ENCODE measurements at places on chromosomes 7 and 10.

GRCh38 chr7:22654831-22655230 lies 72.2 kb upstream of the IL6 start:
- no peak for DNase-seq

DNA sequence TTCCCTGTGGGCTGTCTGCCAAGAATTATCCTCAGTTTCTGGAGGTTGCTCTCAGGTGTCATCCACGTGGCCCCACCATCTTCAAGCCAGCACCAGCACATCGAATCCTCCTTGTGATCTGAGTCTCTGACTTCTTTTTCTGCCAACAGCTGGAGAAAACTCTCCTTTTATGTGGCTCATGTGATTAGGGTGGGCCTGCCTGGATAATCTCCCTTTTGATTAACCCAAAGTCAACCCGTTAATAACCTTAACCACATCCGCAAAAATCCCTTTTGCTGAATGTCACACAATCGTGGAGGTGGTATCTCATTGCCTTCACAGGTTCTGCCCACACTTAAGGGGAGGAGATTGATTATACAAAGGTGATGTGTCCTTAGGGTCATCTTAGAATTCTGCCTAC lies 73.8 kb downstream of the LRGUK start:
- no peak for DNase-seq

- DNase-seq, result no peak
Observed at GRCh38 chr10:47317251-47317650, 5.0 kb upstream of the GDF2 start.

DNA sequence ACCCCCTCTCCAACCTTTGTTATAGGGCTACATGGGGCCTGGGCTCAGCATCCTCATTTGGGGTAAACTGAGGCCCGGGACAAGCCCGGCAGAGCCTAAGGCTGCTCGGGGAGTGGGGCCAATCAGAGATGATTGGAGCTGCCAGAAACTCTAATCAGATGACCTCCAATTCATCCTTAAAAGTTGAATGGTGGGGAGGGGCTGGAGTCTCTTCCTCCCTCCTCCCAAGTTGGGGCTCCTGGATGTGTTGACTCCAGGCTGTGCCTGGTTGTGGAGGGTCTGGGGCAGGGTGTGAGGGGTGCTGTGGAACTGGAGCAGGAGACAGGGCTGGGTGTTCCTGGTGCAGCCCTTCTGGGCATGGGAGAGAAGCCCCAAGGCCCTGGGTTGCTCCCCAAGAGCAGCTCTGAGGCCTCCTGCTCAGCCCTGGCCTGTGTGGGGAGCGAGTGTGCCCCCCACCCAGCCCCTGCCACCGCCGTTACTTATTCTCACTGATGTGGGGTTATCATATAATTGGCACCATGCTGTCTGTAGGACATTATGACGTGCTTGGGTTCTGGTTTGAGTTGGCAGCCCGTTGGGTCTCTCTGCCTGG lies 2.2 kb downstream of the BHLHA15 start:
- DNase-seq, result no peak

- no peak for DNase-seq
Observed at GRCh38 chr7:85018498-85018897, 168.4 kb downstream of the SEMA3D start.

- DNase-seq, result no peak
Observed at GRCh38 chr10:101354328-101355071, 535 bp downstream of the BTRC start.

GRCh38 chr10:62183442-62183841 lies 85.2 kb downstream of the RTKN2 start:
- DNase-seq, result no peak

GRCh38 chr7:137316648-137317353 lies 26.7 kb downstream of the PTN start:
- DNase-seq, result no peak

GRCh38 chr10:5806745-5807144 lies 6.5 kb downstream of the GDI2 start:
- no peak for DNase-seq

DNA sequence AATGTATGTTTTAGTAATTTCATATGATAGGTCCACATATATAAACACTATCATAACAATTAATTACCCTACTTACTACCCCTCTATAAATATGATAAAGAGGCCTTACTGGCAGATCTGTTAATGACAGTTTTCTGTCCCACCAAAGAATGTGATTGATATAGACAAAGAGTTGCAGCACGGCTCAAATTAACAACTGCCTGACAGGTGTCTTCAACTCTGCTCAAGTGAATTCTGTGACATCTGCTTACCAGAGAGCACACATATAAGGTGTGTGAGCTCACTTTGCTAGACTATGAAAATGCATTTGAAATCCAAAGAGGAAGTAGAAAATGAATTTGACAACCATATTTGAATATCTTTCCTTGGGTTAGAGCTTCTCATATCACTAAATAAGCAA lies 36.6 kb downstream of the CACNA2D1 start:
- no peak for DNase-seq
